DMS 273 treated with DMSO at 0.1 percent for 48 hours (cell line): ENCODE measurements at places on chromosomes 2 and 18.

DNA sequence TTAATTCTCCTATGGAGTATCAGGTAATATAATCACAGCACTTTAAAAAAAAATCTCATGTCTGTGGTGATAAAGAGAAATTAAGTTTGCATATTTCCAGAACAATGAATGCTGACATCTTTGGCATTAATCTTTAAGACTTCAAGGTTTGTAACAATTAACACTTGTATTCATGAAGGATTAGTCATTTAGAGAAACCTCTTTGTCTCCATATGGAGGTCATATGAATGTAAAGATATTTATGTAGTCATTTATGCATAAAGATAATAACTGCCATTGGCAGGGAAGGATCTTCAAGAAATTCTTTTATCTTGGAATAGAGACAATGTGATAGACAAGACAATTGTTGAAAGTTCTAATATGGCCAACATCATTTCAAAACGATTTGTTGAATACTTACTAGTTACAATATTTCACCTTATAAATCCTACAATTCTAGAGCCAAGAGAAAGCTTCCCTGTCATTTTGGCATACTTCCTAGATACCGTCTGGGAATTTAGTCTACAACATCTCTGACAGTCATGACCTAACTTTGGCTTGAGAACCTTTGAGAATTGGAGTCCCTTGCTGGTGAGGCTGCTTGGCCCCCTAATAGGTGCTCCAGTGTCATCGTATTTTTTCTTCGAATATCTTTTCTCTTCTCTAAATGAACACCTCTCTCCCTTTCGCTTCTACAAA lies 33.6 kb downstream of the RASGRP3 start:
- DNase-seq = no peak

GRCh38 chr2:220043990-220044335 lies 416.5 kb downstream of the SLC4A3 start:
- no peak for DNase-seq

GRCh38 chr2:792687-793086 lies 115.5 kb upstream of the TMEM18 start:
- no peak for DNase-seq

DNA sequence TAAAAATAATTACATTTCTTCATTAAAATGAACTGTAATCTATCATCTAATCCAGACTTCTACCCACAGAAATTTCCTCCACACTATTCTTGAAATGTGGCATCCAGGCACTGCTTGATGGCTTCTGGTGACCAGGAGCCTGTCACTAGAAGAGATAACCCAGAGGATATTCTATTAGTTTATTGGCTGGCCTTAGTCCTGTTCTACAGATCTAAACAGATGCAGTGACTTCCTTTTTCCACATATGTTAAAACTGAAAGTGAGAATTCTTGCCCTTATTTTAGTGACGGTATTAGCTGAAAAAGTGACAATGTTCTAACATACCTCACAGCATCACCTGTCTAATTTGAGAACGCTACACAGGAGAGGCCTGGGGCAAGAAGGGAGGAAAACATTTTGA lies 775.4 kb downstream of the TSN start:
- DNase-seq = no peak

- peak; percentile 53 for DNase-seq
Observed at GRCh38 chr2:97011977-97012569, 25.7 kb upstream of the FAM178B start.

DNA sequence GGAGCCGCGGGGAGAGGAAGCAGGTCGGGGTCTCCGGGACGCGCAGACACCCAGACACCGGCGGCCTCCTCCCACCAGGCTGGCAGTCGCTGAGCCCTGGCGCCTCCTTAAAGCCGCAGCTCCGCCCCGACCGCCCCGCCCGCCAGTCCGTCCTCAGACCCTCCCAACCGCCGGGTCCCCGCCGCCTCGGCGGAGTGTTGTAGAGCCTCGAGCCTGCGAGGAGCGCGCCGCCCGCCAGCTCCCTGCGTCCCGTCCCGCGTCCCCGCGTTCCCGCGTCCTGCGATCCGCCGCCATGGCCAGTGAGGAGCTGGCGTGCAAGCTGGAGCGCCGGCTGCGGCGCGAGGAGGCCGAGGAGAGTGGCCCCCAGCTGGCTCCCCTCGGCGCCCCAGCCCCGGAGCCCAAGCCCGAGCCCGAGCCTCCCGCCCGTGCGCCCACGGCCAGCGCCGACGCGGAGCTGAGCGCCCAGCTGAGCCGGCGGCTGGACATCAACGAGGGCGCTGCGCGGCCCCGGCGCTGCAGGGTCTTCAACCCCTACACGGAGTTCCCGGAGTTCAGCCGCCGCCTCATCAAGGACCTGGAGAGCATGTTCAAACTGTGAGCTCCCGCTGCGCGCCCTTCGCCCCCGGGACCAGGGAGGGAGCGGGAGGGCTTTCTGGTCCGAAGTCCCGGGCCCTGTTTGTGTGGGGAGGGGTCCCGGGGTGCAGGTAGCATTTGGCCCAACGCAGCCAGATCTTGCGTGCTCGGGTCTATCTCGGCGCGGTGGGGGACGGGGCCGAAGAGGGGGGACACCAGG lies at the start of gene EFHD1:
Gene EFHD1, plus strand, starts transcription at position 192 of the 793 bp plus-strand sequence. Its CDS starts 101 bp downstream, at position 293.
- peak; percentile 46 for DNase-seq

- no peak for DNase-seq
Observed at GRCh38 chr2:88737385-88737784, 45.9 kb downstream of the RPIA start.

DNA sequence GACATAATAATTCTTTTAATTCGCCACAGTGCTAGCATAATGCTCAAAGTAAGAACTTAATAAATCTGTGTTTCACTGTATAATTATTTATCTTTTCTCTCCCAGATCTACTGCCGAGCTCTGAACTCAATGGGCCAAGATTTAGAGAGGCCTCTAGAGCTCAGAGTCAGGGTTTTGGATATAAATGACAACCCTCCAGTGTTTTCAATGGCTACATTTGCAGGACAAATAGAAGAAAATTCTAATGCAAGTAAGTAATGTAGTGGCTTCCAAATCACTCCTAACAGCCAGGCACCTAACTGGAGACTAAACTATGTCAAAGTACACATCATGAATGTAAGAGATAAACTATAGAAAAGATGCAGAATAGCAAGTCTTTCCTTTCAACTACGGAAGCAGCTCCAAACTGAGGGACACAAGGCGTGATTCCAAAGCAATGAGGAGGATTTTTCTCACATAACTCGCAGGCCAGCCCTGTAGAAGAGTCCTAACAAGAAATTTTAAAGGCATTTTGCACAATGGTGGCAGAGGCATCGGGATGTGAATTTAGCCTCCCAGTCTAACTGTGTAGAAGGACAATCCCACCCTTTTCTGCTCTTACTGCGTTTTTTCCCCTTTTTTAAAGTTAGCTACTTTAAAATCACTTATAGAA lies 12.0 kb downstream of the DSG1 start:
- DNase-seq = no peak
